MCF 10A (cell line): ENCODE measurements at places on chromosomes 12 and 14.

DNA sequence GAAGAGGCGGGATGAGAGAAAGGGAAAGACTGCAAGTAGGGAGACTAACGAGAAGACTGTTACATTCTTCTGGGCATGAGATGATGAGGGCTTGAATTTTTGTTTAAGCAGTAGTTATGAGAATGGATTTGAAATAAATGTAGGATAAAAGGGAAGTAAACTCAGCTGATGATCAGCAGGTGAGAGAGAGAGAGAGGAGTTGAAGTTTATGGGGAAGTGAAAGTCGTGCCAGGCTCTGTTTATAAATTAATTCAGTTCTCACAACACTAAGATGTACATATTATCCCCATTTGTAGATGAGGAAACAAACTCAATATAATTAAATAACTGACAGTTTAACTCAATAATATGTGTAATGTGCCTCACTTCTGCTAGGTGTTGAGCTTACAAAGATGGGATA lies 170.0 kb upstream of the RMST start:
- DNase-seq, result no peak

GRCh38 chr14:84162633-84163032 lies 1367.3 kb upstream of the FLRT2 start:
- DNase-seq, result no peak

- DNase-seq, result peak; percentile 17
Observed at GRCh38 chr12:4938900-4939299, 29.2 kb downstream of the KCNA1 start.

GRCh38 chr12:67797753-67798152 lies 149.2 kb downstream of the DYRK2 start:
- no peak for DNase-seq

DNA sequence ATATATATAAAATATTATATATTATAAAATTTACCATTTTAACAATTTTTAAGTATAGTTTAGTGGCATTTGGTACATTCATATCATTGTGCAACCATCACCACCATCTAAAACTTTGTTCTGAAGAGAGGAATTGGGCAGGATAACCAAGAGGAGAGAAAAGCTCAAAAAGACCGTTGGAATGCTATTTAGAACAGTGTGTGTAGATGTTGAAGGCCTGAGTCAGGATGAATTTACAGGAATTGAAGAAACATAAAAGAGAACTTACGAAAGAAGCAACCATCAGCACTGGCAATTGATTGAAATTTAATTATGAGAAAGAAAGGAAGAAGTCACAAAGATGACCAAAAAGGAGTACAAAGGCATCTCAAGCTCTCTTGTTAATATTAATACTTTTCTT lies 196.9 kb upstream of the PWP1 start:
- DNase-seq, result peak; percentile 5

- peak; percentile 58 for DNase-seq
Observed at GRCh38 chr14:65237023-65237814, 134.9 kb upstream of the MAX start.

DNA sequence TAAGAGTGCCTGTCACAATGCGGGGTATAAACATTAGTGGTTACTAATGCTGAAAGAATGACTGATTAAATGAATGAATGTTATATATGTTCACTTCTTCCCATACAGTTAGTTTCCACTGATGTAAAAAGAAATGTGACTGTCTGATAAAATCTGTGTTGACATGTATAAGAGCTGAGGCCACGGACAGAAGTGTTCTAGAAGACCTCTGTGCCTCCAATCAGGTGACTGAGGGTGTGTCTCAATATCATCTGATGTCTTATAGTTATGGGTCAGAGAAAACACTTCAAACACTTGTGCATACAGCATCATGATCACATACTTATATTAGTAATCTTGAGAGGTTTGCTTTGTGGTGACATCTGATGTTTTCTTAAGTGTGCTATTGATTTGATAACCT lies 183.4 kb downstream of the TTC7B start:
- DNase-seq, result no peak

- DNase-seq, result no peak
Observed at GRCh38 chr12:33575346-33575745, 135.7 kb upstream of the SYT10 start.

DNA sequence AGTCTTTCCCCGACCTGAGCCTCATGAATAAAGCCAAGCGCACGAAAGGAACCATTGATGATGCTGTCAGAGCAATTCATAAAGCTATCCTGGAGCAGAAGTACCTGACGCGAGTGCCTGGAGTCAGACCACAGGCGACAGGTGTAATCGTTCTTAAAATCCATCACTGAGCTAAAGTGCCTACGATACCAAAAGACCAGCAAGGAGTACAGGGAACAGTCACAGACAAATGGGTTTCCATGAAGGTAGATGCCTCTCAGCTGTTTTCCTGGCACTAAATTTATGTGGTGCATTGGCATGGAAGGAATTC lies 1.4 kb upstream of the PCED1B start:
- no peak for DNase-seq

GRCh38 chr14:102603293-102603907 lies 11.0 kb downstream of the RCOR1 start:
- no peak for DNase-seq

DNA sequence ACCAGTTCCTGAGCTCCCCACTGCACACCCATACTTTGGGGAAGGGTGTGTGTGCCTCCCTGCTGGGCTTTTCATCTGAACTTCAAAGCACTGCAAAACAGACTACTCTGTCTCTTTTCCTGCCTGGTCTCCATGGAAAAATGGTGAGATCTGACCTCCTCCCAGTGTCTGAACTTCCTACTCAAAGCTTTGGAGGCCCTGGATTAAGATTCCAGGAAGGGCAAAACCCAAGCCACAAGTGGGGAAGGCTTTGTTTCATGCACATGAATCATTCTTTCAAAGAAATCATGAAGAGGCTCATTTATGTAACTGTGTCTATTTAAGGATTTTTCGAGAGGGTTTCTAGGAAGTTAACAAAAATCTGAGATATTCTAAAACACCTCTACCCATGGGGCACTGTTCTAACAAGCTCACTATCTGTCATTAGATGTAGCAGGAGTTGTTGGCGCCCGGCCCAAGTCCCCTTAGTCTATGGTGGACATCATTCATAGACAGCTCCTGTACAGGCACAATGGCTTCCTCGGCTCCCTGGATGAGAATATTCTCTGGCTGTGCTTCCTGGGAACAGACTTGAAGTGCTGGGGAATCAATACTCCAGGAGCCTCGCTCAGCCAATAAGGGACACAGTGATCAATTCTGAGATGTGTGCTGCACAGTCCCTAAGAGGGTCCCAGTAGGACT lies 224.0 kb downstream of the KTN1 start:
- no peak for DNase-seq

DNA sequence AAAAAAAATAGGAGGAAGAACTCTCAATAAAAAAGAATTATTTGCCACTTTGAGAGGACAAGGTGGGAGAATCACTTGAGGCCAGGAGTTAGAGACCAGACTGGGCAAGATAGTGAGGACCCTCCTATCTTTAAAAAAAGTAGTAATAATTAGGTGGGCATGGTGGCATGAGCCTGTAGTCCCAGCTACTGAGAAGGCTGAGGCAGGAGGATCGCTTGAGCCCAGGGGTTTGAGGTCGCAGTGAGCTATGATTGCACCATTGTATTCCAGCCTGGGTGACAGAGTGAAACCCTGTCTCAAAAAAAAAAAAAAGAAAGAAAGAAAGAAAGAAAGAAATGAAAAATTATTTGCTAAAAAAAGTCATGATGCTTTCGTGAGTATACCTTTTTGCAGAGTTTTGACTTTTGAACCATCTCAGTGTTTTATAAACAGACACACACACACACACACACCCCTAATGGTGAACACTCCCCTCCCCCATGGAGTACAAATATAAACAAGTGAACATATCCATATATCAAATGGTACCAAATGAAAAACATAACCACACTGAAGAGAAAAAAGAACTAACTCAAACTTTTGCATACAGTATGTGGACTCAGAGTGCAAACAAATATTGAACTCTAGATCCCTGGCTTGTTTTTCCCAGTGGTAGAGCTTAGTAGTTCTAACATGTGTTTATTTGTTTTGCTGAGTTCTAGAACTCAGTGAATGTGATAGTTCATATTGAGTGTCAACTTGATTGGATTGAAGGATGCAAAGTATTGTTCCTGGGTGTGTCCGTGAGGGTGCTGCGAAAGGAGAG lies 27.7 kb upstream of the DNM1L start:
- DNase-seq, result no peak

DNA sequence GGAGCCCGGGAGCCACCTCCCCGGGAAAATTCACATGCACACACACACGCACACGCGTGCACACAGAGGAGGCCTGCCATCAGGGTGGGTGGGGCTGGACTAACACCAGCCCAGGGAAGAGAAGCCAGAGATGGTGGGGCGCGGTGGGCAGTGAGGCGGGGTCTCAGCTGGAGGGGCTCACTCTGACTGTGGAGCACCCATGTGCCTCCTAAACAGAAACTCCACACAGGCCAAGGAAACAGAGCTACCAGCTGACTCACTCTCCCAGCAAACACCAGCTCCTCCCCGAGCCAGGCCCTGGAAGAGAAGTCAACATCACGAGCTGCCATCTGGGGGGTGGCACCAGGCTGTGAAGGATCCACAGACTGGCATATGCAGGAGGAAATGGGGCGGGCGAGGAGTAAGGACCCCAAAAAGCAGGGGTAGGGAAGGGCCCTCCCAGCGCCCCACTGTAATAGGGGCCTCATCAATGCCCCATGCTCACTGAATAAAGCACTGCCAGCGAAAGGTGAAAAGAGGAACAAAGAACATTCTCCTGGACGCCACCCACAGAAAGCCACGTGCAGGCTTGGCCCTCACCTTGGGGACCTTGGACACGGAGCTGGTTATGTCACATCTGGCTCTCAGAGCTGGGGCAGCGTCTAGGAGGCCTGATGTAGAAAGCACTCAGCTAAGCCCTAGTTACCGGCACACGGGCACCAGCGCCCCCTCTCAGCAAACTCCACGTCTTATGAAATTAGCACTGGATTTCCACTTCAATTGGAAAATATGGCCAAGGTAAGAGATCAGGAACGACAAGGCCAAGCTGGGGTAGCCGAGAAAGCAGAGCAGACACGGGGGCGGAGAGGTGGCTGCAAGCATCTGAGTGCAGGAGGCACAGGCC lies 8.4 kb upstream of the INF2 start:
- peak; percentile 88 for DNase-seq

GRCh38 chr14:64857979-64858744 lies 21.5 kb downstream of the SPTB start:
- no peak for DNase-seq

DNA sequence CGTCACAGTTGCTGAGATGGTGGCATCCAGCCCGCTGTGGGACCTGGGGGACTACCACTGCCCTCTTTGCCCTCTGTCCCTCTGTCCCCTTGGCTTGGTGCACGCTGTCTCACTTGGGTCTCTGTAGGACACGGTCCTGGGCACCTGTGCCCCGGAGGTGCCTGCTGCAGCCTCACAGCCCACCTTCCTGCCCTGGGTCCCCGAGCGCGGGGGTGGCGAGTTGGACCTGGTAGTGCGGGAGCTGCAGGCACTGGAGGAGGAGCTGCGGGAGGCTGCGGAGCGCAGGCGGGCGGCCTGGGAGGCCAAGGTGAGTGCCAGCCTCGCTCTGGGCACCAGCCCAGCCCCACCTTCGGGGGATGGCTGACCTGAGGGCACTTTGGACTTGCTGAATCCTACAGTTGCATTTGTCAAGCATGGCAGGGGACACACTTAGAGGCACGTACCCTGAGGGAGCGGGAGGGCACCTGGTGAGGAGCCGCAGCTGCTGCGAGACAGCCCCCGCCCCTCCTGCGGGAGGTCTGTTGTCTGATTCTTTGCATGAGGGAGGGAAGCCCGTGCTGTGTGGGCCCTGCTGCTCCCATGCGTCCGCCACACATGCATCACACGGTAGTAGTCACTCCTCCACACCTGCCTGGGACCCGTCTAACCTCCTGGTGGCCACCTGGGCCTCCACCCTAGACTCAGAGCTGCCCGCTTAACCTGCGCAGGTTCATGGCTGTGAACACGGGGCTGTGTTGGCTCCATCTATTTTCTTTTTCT lies 6.8 kb downstream of the TEDC1 start:
- DNase-seq, result no peak

DNA sequence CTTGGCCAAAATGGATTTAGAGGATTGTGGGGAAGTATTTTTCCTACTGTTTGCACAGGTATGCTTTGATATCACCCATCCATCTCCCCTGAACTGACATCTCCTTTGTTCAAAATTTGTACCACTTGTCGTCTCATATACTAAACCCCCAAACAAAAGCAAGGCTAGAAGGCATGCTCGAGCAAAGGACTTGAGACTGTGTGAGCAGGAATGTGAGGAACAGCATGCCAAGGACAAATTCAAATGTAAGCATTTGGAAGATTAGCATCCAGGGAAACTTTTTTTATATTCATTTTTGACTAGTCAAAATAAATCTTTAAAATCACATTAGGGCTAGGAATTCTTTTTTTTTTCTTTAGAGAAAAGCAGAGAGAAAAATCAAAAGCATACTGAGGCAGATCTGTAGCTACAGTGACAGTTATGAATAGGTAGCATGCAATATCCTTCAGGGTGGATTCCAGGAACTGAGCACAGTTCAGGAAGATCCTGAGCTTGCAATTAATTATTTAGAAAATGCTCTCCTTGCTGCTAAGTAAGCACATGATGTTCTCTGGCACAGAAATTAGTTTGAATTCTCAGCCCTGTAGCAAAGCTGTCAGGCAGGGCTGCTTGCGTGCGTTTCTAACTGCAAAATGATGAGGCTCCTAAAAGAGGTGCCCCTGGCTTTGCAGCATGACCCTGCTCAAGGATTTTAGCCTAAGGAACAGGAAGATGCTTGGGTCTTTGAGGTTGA lies 327.7 kb downstream of the LRIG3 start:
- DNase-seq, result no peak

DNA sequence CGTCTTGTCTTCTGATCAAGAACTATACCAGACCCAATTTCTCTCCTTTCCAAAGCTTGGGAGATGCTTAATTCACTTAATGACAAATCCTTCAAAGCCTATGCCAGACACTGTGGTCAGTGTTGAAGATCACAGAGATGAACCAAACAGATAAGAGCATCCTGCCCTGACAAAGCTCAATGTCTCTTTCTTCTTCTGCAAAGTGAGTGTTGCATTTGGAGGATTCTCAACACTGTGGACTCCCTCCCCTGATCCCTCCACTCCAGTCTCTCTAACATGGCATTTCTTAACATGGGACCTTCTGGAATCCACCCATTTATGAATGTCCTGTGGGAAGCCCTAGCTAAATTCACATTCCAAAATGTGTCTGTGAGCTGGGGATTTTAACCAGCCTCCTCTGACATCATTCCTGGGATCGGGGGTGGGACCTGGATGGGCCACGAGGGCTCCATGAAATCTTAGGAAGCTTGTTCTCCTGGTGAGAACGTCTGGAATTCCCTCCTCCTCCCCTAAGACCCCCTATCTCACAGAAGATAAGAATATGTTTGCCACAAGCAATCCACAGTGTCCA lies 20.3 kb downstream of the SYNE3 start:
- no peak for DNase-seq
